Stimulated activated naive CD4-positive, alpha-beta T cell treated with Interleukin-2 at 50 U/mL for 16 hours (primary cell): ENCODE measurements at places on chromosomes 1 and 21.

DNA sequence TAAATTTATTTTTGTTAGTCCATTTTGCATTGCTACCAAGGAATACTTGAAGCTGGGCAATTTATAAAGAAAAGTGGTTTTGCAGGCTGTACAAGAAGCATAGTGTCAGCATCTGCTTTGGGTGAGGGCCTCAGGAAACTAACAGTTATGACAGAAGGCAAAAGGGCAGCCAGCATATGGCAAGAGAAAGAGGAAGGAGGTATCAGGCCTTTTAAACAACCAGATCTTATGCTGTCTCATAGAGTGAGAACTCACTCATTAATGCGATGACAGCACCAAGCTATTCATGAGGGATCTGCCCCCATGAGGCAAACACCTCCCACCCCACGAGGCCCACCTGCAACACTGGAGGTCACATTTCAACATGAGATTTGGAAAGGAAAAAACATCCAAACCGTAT, 898.4 kb downstream of the KCNT2 start:
- DNase-seq = no peak

GRCh38 chr1:182087304-182087703, 25.8 kb upstream of the ZNF648 start:
- DNase-seq = no peak

GRCh38 chr1:236765831-236766230, 29.3 kb upstream of the MTR start:
- DNase-seq = no peak

GRCh38 chr1:117825414-117825813, 104.0 kb downstream of the GDAP2 start:
- DNase-seq = no peak

DNA sequence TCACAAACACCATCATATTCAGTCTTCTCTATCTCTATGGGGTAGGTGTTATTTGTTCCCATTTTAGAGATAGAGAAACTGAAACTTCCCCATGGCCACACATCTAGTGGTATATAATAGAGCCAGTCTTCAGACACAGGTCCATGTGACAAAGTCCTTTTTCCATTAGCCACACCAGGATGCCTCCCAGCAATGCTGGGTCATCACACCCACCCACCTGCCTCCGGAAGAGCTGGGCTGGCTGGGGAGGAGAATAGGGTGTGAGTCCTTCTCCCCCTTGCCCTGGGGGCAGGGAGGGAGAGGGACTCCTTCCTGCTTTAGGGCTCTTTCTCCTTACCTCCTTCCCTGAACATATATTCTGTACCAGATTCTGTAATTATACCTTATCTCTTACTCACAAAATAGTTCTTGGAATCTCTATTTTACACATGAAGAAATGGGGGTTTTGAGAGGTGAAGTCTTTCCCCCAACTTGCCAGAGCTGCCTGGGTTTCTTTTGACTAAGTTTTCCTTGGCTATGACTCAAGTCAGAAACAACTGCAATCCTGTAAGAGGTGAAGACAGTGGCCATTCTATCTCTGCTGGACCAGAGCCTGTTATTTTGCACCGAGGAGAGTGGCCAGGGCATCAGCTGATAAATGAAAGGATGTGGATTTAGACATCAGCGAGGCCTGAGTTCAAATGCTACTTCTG, 30.0 kb downstream of the SOX13 start:
- no peak for DNase-seq

DNA sequence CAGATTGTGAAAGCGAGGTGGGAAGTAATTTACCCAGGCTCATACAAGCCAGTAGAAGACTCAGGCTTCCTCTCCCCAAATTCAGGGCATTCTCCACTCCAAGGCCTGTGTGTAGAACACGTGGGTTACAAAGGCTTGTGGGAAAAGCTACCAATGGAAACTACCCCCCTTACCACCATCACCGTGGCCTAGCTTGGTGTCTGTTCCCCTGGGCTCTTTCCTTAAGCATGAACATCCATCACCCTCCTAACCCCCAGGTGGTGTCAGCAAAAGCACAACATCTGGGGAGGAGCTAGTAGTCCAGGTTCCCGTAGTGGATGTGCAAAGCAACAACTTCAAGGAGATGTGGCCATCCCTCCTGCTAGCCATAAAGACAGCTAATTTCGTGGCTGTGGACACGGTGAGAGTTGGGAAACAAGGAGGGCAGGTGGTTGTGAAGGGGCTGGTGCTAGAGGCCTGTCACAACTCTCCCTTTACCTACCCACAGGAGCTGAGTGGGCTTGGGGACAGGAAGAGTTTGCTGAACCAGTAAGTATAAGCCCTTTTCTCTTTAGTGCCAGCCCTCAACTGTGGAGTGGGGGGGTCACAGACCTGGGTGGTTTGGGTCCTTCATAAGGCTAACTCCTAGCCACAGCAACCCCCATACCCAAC, 701 bp upstream of the MUTYH start:
- no peak for DNase-seq

DNA sequence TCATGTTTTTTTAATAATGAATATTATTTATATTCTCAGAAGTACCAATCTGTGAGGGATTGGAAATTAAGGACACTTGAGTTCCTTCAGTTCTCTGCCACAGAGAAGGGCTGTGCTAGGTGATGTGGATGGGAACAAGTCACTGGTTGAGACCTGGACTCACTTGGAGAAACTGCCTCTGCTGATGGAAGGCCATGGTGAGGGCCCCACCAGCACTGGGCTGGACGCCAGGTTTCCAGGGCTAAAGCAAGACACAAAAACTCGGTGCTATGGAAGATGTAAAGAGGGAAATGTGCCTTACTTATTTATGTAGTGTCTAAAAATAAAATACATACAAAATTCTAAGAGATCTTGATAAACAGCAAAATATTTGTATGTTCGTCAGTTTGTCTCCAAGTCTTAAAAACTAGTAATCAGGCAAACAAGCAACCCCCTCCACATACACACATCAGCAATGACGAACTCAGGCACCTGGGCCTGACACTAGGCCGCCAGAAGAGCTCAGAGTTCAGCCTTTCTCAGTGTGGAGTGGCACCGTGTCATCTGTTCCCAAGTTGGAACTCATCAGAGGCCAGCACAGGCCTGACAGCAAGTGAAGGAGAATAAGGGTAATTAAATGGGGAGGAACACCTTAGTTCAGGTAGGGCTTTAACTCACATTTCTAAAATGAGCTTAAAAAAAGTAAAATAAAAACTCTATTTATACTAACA, 19.6 kb downstream of the SIPA1L2 start:
- no peak for DNase-seq

- DNase-seq = no peak
Measured at GRCh38 chr1:204406621-204407020, 5.0 kb downstream of the PPP1R15B start.

- DNase-seq = no peak
Measured at GRCh38 chr1:3352299-3352951, 102.0 kb upstream of the ARHGEF16 start.

GRCh38 chr1:47944561-47944960, 52.6 kb downstream of the TRABD2B start:
- DNase-seq = no peak

DNA sequence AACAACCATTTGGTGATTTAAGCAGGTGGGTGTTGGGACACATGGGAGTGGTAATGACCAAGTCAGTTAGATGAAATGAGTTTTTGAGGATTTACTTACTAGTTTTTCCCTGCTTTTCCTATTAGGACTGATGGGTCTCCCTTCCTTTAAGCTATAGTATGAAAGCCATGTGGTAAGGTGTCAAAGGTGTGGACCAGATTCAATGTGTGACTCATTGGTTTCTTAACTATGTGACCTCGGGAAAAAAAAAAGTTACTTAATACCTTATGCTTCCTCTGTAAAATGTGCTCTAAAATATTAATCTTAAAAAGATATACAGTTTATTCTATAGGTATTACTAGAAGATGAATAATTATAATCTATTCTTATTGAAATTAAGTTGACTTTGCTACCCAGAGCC, 93.7 kb downstream of the DUSP10 start:
- no peak for DNase-seq

- DNase-seq = no peak
Measured at GRCh38 chr1:233020426-233020825, 70.0 kb downstream of the NTPCR start.

DNA sequence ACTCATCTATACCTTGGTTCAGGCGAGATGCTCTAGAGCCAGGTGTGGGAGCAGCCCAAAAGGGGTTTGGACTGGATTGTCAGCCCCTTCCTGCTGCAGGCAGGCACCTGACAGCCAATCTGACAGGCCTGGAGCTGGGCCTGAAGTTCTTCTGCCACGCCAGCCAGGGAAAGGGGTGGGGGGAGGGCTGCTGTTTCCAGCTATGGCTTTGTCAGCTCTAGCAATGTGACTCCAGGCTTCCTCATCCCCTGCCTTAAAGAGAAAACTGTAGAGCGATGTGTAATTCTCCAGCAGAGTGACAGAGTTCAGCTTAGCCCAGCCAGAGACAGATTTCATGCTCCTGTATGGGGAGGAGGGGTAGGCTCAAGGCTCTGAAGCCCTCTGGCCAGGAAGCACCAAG, 30.3 kb downstream of the WNT4 start:
- DNase-seq = no peak

DNA sequence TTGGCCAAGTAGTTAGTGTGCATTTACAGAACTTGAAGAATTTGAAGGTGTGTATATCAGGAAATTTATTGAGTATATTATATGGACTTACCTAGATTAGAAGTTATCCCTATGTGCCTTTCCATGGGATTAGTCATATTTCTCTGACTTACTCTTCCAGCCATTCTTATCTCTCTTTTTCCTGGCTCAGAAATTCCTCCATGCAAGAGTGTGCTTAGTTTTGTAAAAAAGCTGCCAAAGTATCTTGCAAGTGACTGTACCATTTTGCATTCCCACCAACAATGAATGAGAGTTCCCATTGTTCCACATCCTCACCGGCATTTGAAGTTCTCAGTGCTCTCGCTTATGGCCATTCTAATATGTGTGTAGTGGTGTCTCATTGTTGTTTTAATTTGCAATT, 82.2 kb upstream of the GUCA2B start:
- DNase-seq = no peak

GRCh38 chr1:231603598-231604275, 22.9 kb upstream of the DISC1 start:
- DNase-seq = no peak

DNA sequence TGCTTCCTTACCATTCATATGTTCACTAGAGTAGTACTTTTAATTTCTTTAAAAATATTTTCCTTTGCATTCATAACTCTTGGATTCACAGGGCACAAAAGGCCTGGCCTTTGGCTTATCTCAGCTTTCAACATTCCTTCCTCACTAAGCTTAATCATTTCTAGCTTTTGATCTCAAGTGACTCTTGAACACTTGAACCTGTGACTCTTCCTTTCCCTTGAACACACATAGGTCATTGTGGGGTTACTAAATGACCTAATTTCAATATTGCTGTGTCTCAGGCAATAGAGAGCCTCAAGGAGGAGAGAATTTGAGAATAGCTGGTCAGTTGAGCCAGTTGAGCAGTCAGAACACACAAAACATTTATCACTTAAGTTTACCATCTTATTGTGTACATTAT, 49.9 kb downstream of the COL11A1 start:
- DNase-seq = no peak

- no peak for DNase-seq
Measured at GRCh38 chr21:44985441-44986401, 45.9 kb downstream of the SLX9 start.

DNA sequence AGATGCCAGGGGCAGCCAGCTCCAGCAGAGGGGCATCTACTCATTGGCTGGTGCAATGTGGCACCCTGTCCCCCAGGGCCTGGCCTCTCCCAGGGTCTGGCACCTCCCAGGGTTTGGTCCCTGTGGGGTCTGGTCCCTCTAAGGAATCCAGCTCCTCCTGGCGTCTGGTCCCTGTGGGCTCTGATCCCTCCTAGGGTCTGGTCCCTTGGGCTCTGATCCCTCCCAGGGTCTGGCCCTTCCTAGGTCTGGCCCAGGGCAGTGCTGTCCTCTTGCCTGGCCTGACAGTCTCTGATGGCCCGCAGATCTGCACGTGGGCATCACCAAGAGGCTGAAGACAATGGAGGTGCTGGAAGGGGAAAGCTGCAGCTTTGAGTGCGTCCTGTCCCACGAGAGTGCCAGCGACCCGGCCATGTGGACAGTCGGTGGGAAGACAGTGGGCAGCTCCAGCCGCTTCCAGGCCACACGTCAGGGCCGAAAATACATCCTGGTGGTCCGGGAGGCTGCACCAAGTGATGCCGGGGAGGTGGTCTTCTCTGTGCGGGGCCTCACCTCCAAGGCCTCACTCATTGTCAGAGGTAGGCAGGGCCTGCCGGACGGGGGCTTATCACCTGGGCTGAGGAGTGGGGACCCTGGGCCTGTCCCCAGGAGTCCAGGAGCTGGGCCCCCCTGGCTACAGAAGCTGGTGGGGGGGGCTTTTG, 73.9 kb downstream of the OBSCN start:
- no peak for DNase-seq

- DNase-seq = no peak
Measured at GRCh38 chr1:33048426-33048825, 11.7 kb upstream of the AK2 start.

DNA sequence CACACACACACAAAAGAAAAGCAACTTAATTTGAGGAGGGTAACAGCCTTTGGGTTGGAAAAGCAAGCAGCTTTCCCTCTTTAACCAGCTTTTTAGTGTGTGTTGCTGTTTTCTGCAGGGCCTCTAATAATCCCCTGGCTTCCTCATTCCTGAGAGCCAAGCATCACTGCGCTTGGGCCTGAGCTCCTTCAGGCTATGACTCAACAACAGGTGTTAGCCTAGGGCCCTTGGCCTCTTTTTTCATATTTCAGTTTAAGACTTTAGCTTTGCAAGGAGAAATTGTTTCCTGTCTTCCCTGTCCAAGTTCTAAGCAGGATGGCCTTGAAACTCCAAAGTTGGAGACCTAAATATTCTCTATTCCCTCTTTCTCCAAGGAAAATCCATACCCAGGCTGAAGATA, 26.2 kb upstream of the SNX27 start:
- no peak for DNase-seq

DNA sequence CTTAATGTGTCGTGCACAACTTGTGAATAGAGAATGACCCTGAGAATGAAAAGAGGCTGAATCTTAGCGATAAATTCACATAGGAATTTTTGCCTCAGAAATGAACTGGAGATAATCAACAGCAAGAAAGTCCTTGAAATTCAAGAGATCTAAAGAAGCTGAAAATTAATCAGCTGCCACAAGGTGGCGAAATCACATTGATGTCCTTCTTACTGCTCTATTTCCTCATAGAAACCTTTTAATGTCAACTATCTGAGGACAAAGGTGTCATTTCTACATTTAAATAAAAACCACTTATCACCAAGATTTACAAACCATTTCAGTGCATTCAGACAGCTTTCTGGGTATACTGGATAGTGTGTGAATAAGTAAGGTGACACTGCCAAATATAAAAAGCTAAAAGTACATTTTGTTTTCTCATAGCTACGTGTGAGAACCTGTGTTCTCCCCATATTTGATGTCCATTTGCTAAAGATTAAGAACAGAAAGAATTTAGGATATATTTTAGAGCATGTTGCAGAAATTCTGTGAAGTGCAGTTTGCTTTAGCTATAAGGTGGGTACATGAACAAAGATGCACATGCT, 485.3 kb upstream of the PTBP2 start:
- DNase-seq = no peak

GRCh38 chr21:44612029-44612486, at the start of gene KRTAP10-8:
TSS of gene KRTAP10-8 (plus strand) at chr21:44612079. CDS start at chr21:44612101, 22 bp downstream.
- DNase-seq = no peak
